Head of caudate nucleus (tissue), 42 donors: ENCODE measurements at places on chromosomes 12 and 14.

DNA sequence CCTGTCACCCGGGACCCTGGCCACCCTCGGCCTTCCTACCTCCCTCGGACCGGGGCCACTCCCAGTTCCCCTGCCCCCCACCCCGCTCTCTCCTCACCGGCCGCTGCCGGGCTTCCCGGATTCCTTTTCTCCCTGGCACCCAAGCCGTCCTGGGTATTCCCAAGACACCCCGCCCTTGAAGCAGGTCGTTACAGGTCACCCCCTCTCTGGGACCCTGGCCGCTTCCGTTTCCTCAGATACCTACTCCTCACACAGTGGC is 493 bp downstream of the NUMB start:
- DNase-seq = peak; percentile 37

GRCh38 chr12:62924084-62924483 is 10.9 kb downstream of the PPM1H start:
- no peak for DNase-seq

DNA sequence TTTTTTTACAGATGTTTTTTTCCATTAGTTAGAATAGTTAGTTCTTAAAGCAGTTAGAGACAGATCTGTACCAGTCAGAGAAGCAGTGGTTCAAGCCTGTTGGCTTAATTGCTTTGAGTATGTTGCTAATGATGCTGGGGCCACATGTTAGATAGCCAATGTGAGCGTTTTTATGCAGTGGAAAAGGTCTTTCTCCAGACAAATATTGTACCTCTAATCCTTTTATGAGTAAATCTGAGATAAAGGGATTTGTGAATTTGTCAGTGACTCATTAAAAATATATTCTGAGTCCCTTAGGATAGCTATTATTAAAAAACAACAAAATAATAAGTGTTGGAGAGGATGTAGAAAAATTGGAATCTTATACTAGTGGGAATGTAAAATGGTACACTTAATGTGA is 154.2 kb downstream of the MSRB3 start:
- DNase-seq = no peak

DNA sequence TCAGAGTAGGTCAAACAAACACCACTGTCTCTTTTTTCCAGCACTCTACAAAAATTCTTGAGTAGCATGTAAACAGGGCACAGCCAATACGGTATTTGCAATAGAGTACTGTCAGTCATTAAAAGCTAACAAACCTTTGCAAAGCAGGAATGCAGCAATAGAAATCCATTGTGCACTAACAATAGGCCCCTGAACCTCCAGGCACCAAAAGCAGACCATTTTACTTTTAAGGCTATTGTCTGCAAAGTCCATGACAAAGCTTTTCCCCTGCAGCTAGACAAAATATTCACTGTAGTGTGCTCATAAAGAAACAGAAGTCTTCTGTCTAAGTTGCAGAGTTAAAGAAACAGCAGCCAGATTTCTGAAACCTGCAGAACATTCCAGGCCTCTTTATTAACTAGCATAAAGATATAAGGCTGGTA is 191.9 kb downstream of the SOX5 start:
- DNase-seq = no peak
